ENCODE measurements at places on chromosomes 3 and 15. TPM values are rescaled to one million over a fixed set of nuclear protein-coding genes. Genes with fewer than 3 reads are reported as not detected.

The DNAH12 gene
- 0.22 TPM for total RNA-seq

The CCR1 gene
- total RNA-seq, result not detected

The LPCAT4 gene
- 107 TPM for total RNA-seq

The ST8SIA2 gene
- total RNA-seq, result 30.4 TPM

The GPR160 gene
- not detected for total RNA-seq

The NTRK3 gene
- total RNA-seq, result 9.5 TPM

The SI gene
- not detected for total RNA-seq

The GP5 gene
- total RNA-seq, result 0.15 TPM

The SCN11A gene
- total RNA-seq, result 0.78 TPM

The UROC1 gene
- total RNA-seq, result not detected

The ISG20 gene
- total RNA-seq, result 1.1 TPM

The GABRR3 gene
- not detected for total RNA-seq

The RGMA gene
- 56.6 TPM for total RNA-seq

The CHST13 gene
- not detected for total RNA-seq

The GPR171 gene
- not detected for total RNA-seq

The ALAS1 gene
- 41.7 TPM for total RNA-seq

The CCK gene
- total RNA-seq, result not detected

The SLC27A2 gene
- total RNA-seq, result not detected

The GPR15 gene
- total RNA-seq, result not detected

The XCR1 gene
- not detected for total RNA-seq

The NAALADL2 gene
- total RNA-seq, result 1.6 TPM
